ENCODE measurements at places on chromosomes 2 and 18.

- DNase-seq, result no peak
Observed at GRCh38 chr2:235674812-235675211, 181.0 kb downstream of the AGAP1 start.

DNA sequence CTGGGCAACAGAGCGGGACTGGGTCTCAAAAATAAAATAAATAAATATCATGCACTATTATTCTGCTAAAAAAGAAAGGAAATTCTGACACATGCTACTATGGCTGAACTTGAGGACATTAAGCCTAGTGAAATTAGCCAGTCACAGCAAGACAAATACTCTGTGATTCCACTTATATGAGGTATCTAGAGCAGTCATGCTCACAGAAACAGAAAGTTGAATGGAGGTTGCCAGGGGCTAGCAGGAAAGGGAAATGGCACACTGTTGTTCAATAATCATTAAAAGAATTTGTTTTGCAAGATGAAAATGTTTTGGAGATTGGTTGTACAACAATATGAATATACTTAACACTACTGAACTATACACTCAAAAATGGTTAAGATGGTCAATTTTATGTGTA, 60.8 kb downstream of the NCKAP1 start:
- no peak for DNase-seq

DNA sequence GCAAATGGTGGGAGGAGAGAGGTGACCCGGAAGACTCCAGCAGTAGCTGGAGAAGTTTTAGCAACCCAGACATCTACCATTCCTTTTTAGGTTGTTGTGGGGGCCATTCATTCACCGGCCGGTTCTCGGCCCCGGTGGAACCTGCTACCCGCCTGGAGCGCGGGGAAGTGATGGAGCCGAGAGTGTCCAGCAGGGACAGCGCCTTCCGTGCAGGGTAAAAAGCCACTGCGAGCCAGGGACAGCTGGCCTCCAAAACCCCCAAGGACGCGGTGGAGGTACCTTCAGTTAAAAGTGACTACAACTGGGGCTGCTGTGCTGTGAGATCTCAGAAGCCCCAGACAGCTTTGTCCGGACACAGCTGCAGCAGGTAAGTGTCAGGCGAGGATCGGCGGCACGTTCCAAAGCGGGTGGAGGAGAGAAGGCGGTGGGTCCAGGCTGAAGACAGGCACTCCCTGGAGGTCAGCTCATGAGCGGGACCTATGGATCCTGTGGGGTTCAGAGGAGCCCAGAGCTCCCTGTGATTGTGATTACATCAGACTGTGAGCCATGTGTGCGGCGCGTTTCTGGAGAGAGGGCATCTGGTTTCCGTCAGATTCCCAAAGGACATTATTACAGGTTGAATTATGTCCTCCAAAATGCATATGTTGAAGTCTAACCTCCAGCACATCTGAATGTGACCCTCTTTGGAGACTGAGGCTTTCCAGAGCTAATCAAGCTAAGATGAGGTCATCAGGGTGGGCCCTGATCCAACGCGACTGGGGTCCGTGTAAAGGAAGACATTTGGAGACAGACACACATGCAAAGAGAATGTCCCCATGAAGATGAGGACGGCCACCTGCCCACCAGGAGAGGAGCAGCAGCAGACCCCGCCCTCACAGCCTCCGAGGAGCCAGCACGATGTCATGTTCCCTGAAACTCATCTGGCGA, 276.3 kb downstream of the EIPR1 start:
- no peak for DNase-seq

GRCh38 chr2:231039294-231039664, 2.0 kb downstream of the C2orf72 start:
- no peak for DNase-seq

DNA sequence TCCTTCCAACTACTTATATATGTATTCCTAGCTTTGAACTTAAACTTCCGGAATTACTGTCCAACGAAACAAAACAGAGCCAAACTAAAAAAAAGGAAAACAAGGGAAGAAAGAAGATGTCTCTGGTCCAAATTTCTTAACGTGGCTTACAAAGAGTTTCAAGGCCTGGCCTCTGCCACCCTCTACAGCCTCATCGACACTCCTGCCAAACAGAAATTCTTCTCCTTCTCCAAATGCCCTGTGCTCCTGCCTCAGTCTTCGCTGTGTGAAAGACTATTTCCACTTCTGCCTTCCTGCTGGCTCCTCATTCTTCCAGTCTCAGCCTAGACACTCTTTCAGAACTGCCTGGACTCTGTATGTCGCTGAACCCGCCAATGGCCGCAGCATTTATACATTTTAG, 249.2 kb downstream of the TXNL1 start:
- DNase-seq, result no peak

GRCh38 chr2:65370387-65371073, 61.9 kb downstream of the SPRED2 start:
- no peak for DNase-seq

DNA sequence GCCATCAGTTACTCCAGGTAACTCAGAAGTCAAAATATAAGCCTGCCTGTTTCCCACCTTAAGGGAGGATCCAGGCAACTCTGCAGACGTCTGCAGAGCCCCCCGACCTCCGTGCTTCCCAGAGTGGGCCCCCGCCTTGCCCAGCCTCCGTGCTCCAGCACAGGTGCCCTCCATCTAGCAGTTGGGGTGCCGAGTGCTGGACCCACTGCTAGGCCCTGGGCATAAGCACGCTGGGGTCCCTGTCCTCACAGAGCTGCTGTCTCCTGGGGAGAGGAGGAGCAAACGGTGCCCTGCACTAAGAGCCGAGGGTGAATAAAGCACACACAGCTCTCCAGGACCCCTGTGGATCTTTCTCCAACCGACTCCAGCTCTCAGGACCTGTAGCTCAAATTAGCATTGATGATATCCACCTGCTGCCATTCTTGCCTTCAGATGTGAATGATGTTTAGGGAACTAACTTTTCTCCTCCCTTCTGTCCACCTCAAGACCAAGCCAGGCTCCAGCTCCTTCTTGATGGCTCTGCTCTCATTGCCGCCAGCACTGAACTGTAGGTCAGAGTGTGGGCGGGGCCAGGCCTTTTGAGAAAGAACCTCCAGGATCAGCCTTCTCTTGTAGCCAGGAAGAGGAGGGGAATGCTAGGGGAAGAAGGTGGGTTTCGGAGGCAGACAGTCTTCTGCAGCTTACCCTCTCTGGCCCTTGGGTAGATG, 121.2 kb downstream of the SMAD7 start:
- no peak for DNase-seq

GRCh38 chr18:3246635-3247239, 864 bp upstream of the MYL12A start:
- DNase-seq, result no peak

GRCh38 chr18:77481541-77481940, 231.9 kb downstream of the GALR1 start:
- no peak for DNase-seq

- no peak for DNase-seq
Observed at GRCh38 chr2:191965733-191966132, 118.8 kb upstream of the CAVIN2 start.

DNA sequence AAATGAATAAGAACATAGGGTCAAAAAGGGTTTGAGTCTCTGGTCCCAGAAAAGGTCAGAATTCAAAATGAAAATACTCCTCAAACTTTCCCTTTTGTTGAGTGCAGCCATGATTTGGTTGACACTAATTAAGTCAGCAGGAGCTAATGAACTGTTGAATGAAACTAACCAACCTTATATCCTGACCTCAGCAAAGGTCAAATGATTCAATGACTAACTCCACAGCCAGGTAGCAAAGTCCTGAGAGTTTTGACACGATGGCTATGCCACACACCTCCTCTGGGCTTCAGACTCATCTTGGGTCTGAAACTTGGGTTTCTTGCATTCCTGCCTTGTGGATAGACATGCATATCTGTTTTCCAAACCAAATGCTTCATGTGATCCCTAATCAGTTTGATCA, 172.3 kb downstream of the INO80D start:
- DNase-seq, result no peak

DNA sequence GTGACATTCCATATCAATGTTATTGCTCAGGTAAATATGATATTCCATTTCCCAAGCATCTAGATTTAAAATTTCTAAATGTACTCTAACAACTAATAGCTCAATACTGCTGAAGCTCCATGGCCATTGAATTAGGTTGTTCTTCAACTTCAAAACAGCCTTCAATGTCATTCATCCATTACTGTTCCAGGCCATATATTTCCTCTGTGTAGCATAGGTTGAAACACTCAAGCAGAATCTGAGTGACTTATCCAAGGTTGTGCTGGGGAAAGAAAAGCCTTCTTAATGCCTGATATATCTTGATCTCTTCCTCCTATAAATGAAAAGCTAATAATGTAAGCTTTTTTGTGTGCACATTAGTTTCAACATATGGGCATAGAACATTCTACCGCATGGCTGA, 142.1 kb upstream of the ARL4C start:
- no peak for DNase-seq

DNA sequence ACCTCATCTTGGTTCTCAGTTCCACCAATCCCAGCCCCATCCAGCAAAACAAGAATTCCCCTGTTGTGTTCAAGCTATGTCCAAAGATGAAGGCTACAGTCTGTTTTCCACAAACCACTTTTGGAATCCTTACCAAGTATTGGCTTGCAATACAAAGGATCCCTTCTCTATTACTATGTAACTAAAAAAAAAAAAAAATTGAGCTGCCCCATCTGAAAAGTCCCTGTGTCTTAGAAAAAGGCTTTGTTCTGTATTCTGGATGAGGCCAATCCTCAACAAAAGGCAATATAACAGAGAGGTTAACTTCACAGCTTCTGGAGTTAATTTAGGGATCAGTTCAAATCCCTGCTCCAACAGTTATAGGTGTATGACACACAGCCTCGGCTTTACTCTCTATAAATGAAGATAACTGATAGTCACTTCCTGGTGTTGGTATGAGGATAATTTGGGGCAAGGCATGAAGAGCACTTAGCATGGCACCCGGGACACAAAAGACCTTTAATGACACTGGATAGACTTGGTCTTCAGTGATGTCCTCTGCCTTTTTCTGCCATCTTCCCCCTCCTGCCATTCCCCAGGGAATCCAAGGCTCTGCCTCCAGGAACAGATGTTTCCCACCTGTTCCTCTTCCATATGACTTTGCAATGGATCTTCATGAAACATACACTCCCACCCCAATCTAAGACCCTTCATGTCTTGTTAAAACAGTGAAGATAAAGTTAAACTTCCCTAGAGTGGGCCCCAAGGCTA, 61.2 kb upstream of the ATL2 start:
- DNase-seq, result no peak

- no peak for DNase-seq
Observed at GRCh38 chr18:57057890-57058289, 89.0 kb upstream of the BOD1L2 start.

GRCh38 chr18:73940721-73941120, 206.9 kb downstream of the FBXO15 start:
- no peak for DNase-seq
